ENCODE measurements at places on chromosomes 13 and 19. TPM values are rescaled to one million over a fixed set of nuclear protein-coding genes. Genes with fewer than 3 reads are reported as not detected.

KLK5 gene
- not detected for total RNA-seq

GRCh38 chr13:24682353-24682752, 2.1 kb downstream of the ATP12A start:
- DNase-seq, result no peak

TMEM145 gene
- not detected for total RNA-seq

DNA sequence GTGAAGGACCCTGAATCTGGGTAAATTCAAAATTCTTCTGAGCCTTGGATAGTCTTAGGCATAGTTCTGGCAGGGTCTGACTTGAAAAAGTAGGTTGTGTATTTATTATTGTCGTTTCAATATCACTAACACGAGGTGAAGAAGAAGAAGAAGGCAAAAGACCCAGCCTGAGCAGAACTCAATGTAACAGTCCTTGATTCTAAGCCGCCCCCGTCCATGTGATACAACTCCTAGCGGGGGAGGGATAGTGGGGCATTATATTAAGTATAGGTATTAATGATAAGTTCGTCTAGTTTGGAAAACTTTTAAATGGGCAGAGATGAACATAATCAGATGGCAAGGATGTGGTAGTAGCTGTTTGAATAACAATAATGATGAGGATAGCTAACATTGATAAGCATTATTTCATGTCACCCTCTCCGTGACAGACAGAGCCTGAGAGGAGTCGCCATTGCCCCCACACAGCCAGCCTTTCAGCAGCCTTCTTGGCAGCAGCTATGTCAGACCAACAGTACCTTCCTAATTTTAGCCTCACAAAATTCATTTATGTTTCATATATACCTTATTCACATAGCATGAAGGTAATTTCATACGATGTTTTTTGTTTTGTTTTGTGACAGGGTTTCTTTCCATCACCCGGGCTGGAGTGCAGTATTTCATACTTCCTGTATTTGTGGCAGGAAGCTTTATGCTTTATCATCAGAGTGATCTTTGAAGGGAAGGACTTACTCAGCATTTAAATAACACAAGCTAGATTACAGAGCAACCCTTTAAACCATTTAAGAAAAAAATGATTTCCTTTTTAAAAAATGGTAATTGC, 64.4 kb upstream of the NPAS1 start:
- no peak for DNase-seq

ZNF160 gene
- total RNA-seq, result 35.5 TPM

DNA sequence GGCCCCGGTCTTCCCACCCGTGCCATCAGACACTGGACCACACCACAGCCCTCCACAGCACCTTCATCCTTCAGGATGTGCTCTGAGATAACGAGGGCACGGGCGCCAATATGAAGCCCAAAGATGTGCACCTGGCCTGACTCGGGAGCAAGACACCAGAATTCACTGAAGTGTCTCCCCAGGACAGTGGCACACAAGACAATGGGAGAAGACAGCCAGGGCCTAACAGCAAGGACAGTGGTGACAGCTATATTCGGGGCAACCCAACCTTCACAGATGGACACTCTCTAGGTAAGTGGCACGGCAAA, 7.2 kb downstream of the DDX39A start:
- DNase-seq, result no peak

MEIS3 gene
- total RNA-seq, result 5.3 TPM

DNA sequence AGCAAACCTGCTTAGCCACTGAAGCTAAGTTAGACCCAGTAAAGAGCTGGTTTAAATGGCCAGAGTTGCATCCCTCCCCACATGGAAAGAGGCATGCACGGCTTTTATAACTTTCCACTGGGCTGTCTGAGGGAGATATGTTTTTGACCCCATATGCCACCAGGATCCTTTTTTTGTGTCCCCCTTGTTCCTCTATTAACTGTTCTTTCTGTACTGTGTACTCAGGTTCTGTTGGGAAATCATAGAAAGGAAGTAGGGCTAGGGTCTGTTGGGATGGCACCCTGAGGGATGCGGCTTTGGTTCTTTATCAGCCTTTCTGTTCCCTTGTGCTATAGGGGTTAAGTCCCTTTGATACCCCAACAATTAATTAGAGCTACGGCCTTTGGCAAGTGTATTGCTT, 12.2 kb upstream of the TM9SF2 start:
- no peak for DNase-seq

DNA sequence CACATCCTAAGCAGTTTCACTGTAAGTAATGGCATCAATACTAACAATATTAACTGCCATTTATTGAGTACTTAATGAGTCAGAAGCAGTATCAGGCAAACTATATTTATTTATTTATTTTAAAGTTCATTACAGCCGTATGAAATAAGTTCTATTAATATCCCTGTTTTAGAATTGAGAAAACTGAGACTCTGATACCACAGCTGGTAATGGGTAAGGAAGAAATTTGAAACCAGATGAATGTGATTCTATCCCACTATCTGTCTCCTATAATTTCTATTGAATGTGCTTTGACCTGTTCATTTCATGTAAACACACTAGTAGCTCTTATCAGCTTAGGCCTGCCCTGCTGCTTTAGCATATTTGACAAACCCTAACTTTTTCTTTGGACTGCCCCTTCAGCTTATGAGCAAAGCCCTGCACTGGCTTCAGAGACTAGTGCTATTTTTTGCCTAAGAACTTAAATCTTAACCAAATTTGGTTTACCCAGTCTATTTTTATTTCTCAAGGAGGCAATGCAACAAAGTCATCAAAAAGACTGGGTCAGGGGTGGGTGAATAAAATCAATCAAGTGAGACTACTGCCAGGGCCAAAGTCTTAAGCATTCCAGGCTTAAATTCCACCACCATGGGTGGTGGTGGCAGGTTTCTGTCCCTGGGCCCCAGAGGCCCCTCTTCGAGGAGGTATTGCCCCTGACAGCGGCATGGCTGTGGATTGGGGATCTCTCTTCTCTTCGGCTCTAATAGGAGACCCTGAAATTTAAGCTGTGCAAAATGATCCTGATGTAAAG, 143.4 kb downstream of the DLEU7 start:
- DNase-seq, result no peak

- no peak for DNase-seq
Measured at GRCh38 chr19:56091066-56091490, 30.0 kb downstream of the ZNF787 start.

SIGLEC7 gene
- 10.0 TPM for total RNA-seq

DNA sequence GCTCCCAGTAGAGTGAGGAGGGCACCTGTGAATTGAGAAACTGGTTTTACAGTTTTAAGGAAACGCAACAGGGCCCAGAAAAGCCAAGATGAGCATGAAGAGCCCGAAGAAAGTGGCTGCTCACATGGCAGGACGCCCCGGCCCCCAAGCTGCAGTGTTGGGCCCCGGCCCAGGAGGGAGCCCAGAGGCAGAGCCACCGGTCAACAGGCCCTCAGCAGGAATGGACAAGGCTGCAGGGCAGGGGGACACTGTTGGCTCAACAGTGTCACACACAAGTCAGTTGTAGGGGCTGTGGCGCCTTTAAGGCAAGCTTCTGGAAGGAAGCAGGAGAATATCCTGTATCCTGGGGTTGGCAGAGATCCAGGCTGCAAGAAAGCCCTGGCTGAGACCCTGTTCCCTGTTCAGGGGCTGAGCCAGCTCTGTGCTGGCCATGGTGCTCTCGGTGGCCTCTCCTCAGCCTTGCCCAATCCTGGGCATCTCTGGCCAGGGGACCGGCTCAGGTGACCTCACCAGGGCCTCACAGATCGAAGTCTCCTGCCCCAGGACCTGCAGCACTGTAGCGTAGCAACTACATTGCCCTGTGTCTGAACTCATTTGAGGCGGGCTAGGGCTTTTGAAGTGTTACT, 28.0 kb downstream of the UPF1 start:
- DNase-seq, result peak; percentile 36

DNA sequence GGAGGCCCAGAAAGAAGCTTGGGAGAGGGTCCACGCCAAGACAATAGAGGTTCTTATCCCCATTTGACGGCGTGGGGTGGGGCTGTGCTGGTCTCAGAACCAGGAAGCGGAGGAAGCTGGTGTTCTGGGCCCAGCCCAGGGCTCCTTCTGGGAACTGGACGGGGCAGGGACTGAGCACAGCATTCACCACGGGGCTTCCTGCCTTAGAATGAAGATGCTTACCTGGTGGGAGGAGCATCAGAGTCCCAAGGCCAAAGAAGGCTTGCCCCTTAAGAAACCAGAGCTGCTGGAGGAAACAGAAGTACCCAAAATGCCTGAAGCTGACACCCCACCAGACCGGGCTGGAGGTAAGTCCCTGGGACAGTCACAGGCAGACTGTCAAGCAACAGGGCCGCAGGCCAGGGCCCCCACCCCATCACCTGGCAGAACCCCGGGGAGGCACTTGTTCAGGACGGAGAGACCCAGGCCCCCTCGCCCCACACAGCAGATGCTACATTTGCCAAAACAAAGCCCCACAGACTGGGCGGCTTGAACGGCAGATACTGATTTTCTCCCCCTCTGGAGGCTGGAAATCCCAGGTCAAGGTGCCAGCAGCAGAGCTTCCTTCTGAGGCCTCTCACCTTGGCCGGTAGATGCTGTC, 17.8 kb upstream of the IGLON5 start:
- no peak for DNase-seq

DNA sequence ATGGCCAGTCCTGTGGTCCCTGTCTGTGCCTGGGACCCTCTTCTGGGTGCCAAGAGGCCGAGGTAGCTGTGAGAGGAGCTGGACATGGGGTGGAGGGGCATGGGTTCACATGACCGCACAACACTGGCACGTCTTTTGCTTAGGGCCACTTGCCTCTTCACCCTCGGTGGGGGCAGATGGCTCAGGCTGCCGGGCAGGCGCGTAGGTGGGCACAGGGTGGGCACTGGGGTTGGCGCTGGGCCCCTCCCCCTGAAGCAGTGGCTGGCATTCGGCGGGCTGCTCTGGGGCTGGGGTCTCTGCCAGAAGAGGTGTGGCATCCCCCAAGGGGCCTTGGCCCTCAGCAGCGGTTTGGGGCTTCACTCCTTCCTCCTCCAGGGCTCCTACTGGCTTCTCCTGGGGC, 8.4 kb downstream of the PALM3 start:
- no peak for DNase-seq

DNA sequence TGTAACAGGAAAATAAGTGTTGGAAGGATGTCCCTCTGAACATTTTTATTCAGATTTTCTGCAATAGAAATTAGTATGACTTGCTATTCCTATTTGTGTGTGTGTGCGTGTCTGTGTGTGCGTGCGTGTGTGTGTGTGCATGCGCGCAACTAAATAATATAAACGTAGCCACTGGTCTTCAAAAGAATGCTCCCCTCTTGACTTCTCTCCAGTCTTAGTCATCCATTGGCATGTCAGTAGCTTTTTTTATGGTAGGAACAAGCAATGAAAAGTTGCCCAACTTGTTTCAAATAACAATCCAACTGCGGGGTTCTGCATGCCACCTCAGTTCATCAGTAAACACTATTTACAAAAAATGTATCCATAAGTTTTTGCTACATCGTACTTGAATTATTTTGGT, 249.6 kb downstream of the GPC6 start:
- no peak for DNase-seq

Measured in lower lobe of right lung (tissue), 2 donors.